ENCODE measurements at places on chromosomes 7 and 10. TPM values are rescaled to one million over a fixed set of nuclear protein-coding genes. Genes with fewer than 3 reads are reported as not detected.

GRCh38 chr10:101529207-101529606, 58.9 kb downstream of the POLL start:
- no peak for DNase-seq

The NRP1 gene
- total RNA-seq: 1.1 TPM

DNA sequence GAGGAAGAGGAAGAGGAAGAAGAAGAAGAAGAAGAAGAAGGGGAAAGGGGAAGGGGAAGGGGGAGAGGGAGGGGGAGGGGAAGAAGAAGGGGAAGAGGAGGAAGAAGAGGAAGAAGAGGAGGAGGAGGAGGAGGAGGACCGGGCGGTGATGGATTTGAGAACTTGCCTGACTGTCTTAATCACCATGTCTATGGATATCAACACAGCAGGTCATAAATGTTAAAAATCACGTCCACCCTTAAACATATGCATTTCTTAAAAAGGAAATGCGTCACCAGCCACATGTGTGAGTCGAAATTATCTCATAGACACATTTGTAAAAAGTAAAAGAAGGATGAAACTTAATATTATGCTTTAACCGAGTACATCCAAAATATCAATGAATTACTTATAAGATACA, 42.1 kb upstream of the INSIG1 start:
- DNase-seq: no peak

- DNase-seq: no peak
These were observed 782.0 kb downstream of the SUGCT start for GRCh38 chr7:40916813-40917212.

- no peak for DNase-seq
These were observed 133.8 kb upstream of the MEOX2 start for GRCh38 chr7:15820319-15820718.

DNA sequence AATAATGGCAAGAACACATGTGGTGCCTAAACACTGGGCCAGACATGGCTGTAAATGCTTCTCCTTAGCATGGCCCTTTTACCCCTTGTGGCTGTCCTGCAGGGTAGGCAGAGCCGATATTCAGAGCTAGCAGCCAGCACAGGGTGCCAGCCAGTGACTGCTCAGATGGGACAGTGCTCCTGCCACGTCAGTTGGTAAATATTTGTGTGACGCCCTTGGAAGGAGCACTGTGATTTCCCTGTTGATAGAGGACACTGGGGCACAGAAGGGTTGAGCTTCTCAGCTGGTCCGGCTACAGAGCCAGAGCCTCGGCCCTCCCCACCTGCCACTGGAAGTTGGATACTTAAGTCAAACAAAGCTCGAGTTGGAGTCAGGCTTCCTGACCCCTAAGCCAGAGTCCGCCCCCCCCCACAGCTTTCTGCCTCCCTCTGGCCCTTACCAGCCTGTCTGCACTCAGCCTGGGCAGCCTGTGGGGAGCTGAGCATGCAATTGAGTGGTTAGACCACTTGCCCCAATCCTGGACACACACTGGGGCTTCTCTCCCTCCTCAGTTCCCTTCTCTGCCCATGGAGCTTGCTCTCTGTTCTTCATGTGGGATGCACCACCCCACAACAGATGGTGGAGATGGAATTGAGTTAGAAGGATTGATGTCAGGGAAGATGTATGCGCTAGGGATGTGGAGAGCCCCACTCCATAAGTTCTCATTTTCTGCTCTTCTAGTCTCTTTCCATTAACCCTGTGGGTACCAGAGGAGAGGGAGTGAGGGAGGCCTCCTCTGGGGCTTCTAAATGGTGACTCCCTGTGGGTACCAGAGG, 350.8 kb downstream of the PLXNA4 start:
- DNase-seq: no peak

GRCh38 chr10:4701016-4701415, 125.0 kb upstream of the AKR1E2 start:
- no peak for DNase-seq

The NCOA4 gene
- 146 TPM for total RNA-seq

GRCh38 chr7:90483251-90483650, 13.8 kb downstream of the PTTG1IP2 start:
- DNase-seq: no peak

DNA sequence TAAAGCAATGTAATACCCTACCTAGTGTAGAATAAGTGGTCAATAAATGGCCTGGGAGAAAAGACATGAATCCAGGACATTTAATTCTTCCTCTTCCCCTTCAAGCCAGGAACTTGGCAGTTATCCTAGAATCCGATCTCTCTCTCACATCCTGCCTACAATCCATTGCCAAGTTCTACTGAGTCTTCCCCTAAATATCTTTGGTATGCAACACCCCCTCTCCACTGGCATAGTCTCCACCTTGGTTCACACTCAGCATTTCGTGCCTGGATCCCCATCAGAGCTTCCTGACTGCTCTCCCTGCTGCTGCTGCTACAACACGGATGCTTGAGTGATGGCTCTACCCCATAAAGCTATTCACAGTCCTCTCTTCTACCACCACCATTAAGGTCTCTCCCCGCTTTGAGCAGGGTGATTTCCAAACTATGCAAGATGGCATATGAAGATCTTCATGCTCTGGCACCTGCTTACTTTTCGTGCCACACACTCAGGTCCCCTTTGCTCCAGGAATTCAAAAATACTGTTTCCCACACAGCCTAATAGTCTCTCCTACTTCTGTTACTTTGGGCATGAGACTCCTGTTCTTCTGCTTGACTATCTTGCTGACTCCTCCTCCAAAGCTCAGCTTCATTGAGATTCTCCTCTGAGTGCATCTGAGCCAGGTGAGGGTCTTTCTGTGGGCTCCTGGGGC, 4.8 kb downstream of the ANK3 start:
- DNase-seq: no peak

The SPDYE2B gene
- total RNA-seq: not detected

GRCh38 chr7:138460649-138461607, 869 bp downstream of the TRIM24 start:
- peak; percentile 55 for DNase-seq

The HTR7 gene
- total RNA-seq: 1.6 TPM

DNA sequence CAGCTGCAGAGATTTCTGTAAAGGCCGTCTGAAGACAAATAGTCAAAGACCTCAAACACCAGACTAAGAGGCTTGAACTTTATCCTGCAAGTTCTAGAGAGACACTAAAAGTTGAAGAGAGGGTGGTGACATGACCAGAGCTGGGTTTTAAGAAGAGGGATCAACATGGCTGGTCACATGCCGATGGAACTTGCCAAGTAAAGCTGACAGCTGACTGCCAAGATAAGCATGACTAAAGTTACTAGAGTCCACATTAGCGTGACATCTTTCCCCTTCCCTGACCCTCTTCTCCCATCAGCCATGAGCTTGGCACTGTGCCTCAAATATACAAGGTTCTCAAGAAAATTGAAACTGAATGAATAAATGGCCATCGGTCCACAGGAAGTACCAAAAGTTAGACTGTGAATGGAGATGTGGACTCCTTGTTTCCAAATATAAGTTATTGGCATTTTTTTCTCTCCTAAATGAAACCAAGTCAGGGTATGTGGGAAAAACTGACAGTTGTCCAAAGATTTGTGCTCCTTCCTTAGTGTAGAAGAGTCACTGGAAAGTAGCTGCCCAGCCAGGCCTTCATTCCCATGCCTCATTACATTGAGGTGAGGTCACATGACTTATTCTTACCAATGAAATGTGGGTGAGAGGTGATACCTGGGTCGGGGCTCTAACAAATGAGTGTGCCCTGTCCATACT, 24.5 kb downstream of the XPNPEP1 start:
- no peak for DNase-seq

DNA sequence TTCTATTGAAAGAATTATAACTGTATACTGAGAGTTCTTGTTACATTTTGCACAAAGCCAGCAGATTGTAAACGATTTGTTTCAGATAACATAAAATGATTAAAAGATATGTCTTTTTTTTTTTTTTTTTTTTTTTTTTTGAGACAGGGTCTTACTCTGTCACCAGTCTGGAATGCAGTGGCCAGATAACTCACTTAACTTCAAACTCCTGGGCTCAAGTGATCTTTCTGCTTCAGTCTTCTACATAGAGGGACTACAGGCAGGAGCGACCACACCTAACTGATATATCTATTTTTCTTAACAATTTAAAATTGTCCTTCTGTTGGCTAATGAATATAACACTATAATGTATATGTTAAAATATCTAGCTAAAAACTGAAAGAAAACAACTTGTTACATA, 317.3 kb upstream of the CACNA2D1 start:
- DNase-seq: no peak

The HOXA9 gene
- not detected for total RNA-seq

DNA sequence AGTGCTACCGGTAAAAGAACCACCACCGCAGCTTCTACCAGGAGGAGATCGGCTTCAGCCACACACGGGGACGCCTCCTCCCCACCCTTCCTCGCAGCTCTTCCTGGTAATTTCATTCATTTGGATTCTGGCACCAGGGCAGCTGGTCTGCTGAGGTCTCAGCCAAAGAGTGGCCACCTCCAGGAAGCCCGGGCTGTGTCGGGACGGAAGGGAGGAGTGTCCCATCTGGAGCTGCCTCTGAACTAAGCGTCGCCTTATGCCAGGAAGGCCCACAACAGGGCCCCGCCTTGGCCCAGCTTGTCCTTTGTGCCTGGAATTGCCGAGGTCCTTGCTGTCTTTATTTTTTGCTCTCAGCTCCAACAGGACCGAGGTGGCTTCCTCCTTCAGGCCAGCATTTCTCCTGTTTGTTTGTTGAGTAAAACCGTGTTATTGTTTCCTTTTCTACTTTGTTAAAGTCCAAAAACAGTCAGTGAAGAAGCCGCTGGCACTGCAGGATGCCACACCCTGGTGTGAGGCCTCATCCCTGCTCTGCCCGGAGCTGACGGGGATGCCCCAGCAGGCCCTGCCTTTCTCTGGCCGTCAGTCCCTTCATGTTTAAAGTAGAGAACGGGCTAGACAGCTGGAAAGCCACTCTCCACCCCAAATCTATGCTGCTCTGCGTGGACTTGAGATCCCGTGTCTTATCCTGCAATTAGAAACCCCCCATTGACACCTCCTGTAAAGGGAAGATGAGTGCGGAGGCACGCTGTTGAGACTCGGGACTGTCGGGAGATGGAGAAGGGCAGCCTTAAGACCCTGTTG, 24.5 kb upstream of the TTYH3 start:
- peak; percentile 46 for DNase-seq

DNA sequence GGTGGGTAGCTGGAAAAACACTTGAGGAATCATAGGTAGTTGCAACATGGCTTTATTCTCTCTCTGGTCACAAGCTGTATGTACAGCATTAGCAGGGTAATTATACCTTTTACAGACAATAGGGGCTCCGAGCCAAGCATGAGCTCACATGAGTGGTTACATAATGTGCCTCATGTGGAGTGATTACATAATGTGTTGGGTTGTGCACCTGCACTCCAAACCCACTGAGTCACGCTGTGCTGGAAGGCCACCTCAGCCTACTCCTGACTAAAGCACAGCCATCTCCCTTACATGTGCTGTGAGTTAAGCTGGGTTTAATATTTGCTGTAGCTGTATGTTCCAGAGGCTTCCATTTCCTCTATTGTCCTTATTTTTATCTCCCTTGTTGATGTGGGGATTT, 348.7 kb upstream of the SEMA3C start:
- DNase-seq: no peak

The ABCB4 gene
- 10.1 TPM for total RNA-seq

The CUBN gene
- 7.8 TPM for total RNA-seq

- no peak for DNase-seq
These were observed 12.0 kb upstream of the BMPER start for GRCh38 chr7:33893377-33893776.

GRCh38 chr10:99682032-99682431, 22.7 kb downstream of the ENTPD7 start:
- DNase-seq: no peak

GRCh38 chr7:134827889-134828288, 48.5 kb downstream of the CALD1 start:
- no peak for DNase-seq

GRCh38 chr10:18238870-18239485, 98.8 kb downstream of the CACNB2 start:
- peak; percentile 53 for DNase-seq

GRCh38 chr7:155804431-155804831, 7.8 kb downstream of the SHH start:
- no peak for DNase-seq

The ZKSCAN1 gene
- total RNA-seq: 37.2 TPM
